ENCODE measurements at places on chromosomes 4 and X.

- no peak for DNase-seq
These were observed 98.9 kb downstream of the TLL1 start for GRCh38 chr4:165971933-165972332.

- no peak for DNase-seq
These were observed 8.3 kb downstream of the KLHL13 start for GRCh38 chrX:118108304-118108703.

DNA sequence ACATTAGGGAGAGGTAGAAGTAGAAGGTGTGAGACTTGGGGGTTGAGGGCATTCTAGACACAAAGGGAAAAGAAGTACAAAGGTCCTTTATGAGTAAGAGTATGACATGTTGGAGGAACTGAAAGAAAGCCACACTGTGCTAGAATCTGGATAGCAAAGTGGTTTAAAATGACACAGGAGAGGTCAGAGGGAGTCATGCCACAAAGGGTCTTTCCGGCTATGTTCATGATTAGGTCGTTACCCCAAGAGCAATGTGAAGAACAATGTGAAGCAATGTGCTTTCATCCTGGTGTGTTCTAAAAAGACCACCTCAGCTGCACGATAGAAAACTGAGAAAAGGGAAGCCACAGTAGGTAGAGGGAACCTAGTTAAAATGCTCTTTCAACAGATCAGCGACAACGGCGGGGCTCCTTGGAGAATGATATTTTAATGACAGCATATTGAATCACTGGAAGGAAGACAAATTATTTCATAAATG, 29.2 kb downstream of the SMIM14 start:
- no peak for DNase-seq

DNA sequence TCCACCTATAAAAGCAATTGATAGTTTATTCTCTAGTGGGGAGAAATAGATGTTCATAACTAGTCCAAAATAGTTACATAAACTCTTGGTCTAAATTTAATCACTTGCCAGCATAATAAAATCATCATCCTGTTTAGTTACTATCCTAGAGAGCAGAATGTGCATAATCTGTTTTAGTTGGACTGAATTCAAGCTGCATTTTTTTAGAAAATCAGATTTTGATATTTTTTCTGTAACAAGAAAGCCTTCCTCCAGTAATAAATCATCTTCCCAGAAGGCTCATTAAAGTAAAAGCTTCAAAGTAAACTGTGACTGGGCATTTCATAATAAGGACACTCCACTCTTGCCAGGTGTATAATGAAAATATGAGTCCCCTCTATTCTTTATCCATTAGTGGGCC, 453.1 kb downstream of the TRAM1L1 start:
- no peak for DNase-seq

GRCh38 chr4:5812506-5813229, 80.2 kb downstream of the CRMP1 start:
- DNase-seq: peak; percentile 84

- DNase-seq: no peak
These were observed 620 bp downstream of the ITM2A start for GRCh38 chrX:79366556-79366872.

All from NCI-H526 (cell line).